ENCODE measurements at places on chromosomes 13 and 19.

DNA sequence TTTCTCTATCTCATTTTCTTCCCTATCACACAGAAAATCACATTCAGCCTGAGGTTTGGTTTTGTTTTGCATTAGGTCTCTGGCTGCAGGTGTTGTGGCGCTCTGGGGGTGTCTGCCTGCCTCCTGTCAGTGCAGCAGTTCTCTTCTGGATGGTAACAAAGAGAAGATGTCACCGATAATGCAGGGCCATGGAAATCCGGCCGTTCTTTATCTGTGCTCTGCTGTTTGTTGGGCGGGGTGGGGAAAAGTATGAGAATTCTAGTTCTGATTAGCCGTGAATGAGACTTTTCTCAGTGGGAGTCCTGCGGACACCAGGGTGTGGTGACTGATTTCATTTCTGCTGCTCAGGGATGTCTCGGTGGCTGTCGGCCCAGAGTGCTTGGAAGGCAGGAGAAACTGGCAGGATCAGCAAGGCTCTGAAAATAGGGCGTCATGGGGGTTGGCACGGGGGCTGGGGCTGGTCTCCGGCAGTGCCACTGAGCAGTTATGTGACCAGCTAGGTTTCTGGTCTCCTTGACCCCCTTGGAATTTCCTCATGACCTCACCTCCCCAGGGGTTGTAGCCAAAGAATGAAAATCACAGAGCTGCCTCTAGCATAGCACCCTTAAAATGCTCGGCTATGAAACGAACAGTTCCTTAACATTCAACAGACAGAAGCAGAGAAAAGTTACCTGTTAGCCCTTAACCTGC is 5.0 kb downstream of the RNF113B start:
- DNase-seq, result peak; percentile 38

GRCh38 chr13:60418954-60419353 is 21.9 kb downstream of the TDRD3 start:
- no peak for DNase-seq

DNA sequence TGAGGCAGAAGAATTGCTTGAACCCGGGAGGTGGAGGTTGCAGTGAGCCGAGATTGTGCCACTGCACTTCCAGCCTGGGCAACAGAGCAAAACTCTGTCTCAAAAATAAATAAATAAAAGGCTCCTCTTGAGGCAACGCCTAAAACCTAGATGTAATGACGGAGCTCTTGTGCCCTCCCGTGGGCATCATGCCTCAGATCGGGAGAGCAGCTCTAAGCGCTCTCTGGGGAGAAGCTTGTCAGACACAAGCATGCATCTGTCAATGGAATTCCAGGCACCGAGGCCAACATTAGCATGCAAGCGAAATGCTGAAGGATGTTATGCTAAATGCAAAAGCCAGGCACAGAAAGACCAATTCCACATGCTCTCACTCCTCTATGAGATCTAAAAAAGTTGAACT is 45.6 kb upstream of the MRI1 start:
- DNase-seq, result peak; percentile 90

DNA sequence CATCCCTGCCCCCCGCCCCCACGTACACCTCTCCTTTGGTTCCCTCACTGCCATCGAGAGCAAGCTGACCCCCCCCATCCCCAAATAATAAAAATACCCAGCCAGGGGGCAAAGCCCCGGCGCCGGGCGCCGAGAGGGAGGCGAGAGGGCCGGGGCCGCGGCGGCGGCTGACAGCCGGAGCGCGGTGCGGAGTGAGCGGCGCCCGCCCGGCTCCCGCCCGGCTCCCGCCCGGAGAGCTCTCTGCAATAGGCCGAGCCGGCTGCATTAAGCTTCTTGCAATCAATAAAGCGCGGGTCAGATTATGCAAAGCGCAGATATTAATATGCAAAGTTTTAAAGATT is 40.9 kb downstream of the DEDD2 start:
- DNase-seq, result no peak

DNA sequence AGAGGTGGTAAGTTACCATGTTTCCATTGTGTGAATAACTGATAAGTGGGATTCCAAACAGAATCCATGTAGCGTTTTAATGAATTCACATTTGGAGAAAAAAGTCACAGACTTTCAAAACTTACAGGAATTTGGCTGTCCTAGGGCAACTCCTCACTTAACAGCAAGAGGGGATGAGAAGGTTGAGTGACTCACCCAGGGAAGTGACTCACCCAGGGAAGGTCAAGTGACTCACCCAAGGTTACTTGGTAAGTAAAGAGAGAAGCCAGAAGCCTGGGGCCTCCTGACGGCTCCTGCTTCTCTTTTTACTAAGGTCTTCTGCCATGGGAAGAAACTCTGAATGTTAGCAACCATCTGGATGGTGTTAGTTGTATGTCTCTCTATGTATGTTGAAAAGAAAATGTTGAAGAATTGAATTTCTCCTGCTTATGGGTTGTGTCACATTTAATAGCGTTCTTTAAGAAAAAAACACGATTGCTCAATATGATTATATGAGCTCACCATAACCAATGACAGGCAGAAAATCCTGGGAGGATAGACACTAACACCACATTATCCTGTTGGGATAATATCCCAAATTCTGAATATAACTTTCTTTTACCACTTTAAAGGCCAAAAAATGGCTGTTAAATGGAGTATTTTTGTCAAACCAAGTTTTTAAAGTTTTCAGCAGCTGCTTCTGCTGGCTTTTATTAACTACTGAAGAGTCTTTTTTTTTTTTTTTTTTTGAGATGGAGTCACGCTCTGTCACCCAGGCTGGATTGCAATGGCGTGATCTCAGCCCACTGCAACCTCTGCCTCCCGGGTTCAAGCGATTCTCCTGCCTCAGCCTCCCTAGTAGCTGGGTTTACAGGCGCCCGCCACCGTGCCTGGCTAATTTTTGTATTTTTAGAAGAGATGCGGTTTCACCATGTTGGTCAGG is 195.6 kb downstream of the GGACT start:
- peak; percentile 80 for DNase-seq

- peak; percentile 31 for DNase-seq
Measured at GRCh38 chr19:11382898-11383705, 1.0 kb downstream of the EPOR start.

DNA sequence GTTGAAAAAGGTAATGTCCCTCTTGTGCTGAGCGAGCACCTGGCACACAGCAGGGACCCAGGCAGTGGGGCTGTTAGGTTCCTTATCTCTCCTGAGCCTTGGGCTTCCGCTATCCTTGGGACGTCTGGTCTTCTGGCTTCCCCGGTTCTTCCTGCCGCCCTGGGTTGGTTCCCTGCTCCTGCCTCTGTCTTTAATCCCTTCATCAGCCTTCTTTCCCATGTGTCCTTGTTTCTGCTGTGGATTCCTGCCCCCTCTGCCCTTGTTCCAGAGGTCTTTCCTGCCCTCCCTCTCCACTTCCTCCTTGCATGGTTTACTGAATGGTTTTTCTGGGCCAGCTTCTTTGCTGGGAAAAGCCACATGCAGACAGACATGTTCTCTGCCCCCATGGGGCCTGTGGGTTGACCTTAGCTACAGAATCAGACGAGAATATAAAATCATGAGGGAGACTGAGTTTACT is 2.6 kb downstream of the EPN1 start:
- DNase-seq, result no peak

- DNase-seq, result no peak
Measured at GRCh38 chr19:16521715-16522289, 20.4 kb downstream of the CHERP start.

DNA sequence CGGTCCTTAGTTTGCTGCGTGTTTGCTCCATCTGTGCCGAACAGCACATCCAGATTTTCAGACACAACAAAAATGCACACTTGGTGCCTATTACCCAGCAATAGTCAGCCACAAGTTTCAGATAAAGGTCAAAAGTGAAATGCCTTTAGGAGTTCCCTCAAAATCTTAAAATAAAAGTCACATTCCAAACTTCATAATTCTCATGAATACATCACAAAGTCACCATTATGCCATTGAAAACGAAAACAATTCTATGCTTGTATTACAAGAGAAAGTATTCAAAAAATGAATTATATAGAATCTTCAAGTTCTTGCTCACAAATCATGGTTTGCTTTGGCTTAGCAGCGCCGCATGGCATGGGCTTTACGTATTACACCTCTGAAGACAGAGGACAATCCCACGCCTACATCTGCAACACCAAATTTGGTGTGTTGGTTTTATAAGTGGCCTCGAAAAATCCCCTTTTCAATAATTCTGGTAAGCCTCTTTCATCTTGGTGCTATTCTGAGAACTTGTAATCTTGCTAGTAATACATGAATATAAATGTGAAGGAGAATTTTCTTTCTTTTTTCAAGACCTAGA is 26.6 kb downstream of the COL4A1 start:
- no peak for DNase-seq

DNA sequence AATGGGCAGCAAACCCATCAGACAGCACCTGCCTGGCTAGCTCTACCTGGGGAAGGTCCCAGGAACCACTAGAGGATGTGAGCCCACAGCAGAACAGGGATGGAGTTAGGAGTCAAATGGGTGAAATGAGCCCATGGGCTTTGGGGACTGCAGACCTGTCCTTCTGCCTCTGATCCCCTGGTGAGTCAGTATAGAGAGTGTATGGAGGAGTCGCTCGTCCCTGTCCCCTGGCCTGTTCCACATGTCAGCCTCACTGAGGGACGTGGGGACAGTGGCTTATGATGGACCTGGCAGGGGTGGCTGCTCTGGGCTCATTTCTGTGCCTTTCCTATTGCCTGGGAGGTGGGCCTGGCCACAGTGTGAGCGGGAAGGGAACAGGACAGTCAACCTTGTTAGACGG is 4.0 kb downstream of the CEACAM1 start:
- no peak for DNase-seq

DNA sequence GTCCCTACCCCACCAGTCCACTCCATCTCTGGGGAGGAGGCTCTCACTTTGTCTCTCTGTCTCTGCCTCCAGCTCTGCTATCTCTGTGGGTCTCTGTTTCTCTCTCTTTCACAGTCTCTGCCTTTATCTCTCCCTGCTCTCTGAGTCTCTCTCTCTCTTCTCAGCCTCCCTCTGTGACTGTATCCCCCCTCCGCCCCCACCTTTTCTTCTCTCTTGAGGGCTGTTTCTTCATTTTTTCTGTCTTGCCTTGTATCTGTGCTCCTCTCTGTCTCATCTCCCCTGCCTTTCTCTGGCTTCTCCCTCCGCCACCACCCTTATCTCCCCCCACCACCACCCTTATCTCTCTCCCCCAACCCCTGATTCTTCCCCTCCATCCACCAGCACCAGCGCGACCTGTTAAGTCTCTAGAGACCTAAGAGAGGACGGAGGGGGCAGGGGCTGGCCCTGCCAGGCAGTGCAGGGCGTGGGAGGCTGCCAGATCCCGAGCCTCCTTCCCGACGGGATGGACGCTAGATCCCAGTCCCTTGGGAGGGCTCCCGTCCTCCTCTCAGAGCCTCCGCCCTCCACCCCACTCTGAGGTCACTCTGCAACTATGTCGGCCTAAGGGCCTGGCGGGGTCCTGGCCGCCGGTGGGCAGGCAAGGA is 1.0 kb downstream of the AXL start:
- DNase-seq, result no peak

- peak; percentile 80 for DNase-seq
Measured at GRCh38 chr19:932648-933552, 7.1 kb downstream of the ARID3A start.

GRCh38 chr13:42633495-42633894 is 59.5 kb downstream of the TNFSF11 start:
- no peak for DNase-seq

- peak; percentile 70 for DNase-seq
Measured at GRCh38 chr13:50609011-50609410, 234.5 kb downstream of the DLEU7 start.

DNA sequence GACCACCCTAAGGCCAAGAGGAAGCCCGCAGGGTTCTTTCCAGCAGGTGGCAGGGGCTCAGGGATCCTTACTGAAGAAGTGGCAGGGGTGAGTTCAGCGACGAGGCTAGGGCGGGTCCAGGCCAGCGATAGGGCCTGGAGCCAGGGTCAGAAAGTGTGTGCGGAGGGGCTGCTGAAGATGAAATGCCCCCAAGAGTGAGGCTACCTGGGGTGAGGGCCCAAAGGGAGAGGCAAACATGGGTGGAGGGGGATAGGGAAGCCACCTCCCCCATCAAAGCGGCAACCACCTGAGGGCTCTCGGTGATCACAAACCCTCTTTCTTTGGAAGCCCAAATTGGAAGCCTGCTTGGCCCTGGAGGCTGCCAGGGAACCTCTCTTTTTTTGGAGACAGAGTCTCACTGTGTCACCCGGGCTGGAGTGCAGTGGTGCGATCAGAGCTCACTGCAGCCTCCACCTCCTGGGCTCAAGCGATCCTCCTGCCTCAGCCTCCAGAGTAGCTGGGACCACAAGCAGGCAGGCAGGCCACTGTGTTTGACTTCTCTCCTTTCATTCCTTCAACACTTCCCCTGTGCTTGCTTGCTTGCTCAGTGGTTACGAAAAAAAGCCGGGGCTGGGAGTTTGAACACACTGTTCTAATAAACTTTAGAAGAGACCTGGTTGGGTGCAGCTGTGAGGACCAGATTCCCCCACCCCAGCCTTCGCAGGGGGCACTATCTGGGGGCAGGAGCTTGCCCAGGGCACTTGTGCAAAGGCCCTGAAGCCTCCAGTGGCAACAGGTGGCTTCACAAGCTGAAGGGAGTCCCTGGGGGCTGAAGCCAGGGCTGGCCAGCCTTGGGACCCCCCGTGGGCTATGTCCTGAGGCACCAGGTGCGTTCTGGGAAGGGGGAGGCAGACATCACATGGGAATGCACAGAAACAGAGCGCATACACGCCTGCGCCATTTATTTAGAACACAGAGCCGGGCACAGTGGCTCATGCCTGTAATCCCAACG is 1.4 kb upstream of the ATP8B3 start:
- no peak for DNase-seq

- DNase-seq, result peak; percentile 25
Measured at GRCh38 chr13:94112227-94112626, 367.3 kb downstream of the DCT start.

- DNase-seq, result no peak
Measured at GRCh38 chr13:42355092-42355485, 83.1 kb downstream of the AKAP11 start.

DNA sequence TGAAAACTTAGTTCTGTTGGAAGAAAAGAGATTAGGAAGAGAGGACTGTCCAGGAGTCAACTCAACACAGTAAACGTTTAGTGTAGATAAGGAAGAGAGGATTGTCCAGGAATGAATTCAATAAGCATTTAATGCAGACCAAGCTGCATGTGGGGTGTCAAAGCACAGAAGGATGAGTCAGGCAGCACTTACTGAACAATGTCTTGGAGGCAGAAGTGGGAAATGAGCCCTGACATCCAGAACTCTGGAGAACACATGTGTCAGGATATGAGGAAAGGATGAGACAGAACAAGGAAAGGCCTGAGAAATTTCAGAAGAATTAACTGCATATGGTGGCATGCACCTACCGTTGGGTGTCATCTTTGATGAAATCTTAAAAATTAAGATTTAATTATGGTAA is 429.2 kb upstream of the HTR2A start:
- no peak for DNase-seq

DNA sequence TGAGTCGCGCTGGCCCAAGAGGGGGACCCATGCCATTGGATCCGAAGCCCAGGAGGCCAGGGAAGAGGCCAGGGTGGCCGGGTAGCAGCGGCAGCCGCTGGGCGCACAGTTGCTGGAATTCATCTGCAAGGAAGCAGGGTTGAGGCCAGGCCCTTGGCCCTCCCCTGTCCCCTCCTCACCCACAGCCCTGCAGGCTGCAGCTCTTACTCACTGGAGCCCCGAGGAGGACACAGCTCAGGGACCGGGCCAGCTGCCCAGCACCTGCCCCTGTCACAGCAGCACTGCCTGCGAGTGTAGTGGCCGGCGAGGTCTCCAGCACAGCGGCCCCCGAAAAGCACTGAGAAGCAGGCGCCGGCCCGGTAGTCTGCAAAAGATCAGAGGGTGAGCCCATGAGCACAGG is 11.2 kb downstream of the FBN3 start:
- DNase-seq, result peak; percentile 57

Data from tongue (tissue), 3 donors.